DMS153 (cell line): ENCODE measurements at places on chromosomes 6 and 20.

- DNase-seq, result no peak
Observed at GRCh38 chr20:21633829-21634228, 71.6 kb upstream of the PAX1 start.

DNA sequence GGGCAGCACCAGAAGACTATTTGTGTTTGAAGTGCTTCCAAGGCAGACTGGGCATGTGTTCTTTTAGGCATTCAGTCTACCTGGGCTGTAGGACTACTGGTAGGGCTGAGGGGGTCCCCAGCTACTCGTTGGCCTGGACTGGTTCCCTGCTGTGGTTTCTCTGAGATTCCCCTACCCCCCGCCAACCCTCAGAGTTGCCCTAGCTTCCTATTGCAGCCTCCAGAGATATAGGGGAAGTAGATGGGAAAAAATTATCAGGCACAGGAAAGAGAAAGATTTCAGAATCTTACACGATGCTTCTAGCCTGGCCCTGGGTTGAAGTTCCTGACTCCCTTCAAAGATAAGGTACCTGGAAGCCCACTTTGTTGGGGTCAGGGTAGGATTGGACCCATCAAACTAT lies 22.5 kb downstream of the BRPF3 start:
- DNase-seq, result no peak

DNA sequence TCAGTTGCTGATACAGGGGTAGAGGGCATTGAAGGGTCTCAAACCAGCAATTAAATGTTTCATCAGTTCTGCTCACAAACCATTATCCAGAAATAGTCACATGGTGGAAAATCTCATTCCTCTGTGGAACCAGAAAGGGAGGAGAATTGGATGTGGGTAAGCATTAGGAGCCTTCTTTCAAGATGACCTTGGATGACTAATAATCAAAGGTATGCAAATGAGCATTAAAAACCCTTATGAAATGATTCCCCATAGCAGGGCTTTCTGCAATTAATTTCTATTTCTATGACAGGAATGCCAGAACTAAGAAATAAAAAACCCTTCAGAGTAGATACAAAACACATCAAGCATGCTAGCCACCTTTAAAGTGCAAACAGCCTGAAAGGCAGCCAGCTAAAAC lies 37.4 kb upstream of the HCRTR2 start:
- no peak for DNase-seq

DNA sequence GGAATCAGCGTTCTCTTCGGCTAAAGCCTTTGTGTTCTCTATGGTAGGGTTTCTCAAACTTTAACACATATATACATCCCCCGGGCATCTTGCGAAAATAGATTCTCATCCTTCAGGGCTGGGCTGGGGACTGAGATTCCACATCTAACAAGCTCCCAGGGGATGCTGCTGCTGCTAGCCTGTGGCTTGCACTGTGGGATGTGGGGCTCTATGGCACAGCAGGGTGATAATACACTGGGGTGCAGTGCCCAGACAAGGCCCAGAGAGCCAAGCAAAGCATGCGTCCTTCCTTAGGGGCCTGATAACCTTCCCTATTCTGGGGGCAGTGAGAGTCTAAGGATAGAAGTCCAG lies 102.0 kb downstream of the LAMP5 start:
- no peak for DNase-seq

GRCh38 chr6:41492261-41492891 lies 53.8 kb upstream of the FOXP4 start:
- DNase-seq, result no peak

GRCh38 chr6:16654701-16655100 lies 106.6 kb downstream of the ATXN1 start:
- no peak for DNase-seq

DNA sequence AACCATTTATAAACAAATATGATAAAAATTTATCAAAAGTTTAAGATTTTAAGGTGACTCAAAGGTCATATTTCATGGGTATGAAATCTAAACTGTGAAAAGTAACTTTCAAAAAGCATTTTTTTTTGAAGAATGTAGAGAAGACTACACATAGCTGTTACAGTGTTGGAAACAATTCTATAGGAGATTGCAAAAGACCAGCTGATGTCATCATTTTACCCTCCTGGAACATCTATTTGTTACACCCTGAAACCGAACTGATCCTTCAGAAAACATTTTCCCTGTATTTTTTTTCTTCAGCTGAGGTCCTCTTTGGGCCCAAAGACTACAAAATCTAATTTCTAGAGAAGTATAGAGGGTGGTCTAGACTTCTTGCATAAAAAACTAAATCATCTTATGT lies 297.5 kb upstream of the FERMT1 start:
- no peak for DNase-seq

DNA sequence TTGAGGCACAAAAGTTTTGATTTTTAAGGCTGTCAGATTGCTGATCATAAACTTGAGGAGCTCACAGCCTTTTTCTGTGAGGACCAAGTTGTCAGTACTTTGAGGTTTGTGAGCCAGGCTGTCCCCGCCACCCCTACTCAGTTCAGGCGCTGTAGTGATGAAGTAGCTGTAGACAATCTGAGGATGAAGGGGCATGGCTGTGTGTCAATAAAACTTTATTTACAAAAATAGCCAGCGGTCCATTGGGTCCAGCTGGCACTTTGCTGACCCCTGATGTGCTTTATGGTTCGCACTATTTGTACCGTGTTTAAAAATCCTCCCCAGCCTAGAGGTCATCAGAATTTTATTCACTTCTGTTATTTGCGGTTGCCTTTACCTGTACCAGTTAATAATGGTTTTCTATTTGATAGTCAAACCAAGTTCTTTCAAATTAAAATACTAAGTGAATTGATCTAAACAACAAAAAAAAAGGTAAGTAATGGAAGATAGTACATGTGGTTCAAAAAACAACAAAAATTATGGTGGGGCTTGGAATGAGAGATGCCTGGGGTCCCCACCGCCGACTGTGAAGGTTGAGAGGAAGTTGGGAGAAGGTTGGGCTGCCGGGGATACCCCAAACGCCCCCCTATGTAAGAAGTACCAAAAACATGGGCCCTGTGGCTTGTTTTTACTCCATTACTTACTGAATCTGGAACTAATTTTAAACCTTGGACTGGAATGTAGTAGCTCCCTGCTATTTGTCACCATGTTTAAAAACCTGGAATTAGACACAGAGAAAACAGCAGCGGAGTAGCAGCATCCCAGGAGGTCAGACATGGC lies 123.6 kb downstream of the SYCP2 start:
- no peak for DNase-seq

DNA sequence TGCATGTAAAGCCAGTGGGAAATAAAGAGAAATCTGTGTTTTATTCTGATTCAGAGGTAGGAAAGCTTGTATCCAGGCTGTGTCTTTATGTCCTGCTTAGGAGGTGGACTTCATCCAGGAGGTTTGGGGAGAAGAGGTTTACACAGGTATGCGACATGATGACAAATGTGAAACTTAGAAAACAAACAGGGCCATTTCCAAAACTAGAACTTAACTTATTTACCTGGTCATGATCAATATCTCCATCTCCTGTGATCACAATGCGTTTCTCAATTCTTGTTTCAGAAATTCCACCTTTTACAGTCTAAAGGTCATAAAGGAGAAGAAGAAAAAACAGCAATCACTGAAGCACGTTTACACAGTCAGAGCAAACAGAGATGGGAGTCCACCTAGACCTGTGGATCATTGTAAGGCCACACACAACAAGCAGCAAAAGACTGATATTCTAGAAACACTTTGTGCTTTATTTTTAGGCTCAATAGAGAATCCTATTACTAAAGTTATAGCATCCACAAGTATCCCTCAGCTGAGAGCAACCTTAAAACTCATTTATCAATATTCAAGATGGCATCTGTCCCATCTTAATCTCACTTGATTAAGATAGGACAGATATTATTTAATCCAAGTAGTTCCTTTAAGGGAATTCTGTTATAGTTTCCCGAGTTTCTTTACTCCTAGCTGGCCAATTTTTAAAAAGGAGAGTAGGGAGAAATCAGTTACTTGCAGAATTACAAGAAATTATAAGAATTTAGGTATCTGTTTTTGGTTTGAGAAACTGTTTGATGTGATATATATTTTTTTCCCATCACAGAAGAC lies 36.4 kb downstream of the SMLR1 start:
- DNase-seq, result no peak

GRCh38 chr6:83169511-83169910 lies 23.6 kb downstream of the PGM3 start:
- no peak for DNase-seq

DNA sequence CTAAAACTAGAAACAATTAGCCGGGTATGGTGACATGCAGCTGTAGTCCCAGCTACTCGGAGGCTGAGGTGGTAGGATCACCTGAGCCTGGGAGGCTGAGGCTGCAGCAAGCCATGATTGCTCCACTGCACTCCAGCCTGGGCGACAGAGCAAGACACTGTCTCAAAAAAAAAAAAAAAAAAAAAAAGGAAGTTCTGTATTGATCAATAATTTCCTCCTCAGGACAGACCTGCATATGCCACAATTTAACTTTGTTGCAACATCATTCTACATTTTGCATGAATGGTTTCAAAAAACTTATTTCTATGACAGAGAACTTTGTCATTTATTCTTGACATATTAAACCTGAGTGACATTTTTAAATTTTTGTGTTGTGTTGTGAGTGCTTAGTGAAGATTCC lies 5.5 kb downstream of the DNAJC5 start:
- DNase-seq, result no peak

GRCh38 chr6:154202339-154202738 lies 154.3 kb downstream of the IPCEF1 start:
- DNase-seq, result no peak

DNA sequence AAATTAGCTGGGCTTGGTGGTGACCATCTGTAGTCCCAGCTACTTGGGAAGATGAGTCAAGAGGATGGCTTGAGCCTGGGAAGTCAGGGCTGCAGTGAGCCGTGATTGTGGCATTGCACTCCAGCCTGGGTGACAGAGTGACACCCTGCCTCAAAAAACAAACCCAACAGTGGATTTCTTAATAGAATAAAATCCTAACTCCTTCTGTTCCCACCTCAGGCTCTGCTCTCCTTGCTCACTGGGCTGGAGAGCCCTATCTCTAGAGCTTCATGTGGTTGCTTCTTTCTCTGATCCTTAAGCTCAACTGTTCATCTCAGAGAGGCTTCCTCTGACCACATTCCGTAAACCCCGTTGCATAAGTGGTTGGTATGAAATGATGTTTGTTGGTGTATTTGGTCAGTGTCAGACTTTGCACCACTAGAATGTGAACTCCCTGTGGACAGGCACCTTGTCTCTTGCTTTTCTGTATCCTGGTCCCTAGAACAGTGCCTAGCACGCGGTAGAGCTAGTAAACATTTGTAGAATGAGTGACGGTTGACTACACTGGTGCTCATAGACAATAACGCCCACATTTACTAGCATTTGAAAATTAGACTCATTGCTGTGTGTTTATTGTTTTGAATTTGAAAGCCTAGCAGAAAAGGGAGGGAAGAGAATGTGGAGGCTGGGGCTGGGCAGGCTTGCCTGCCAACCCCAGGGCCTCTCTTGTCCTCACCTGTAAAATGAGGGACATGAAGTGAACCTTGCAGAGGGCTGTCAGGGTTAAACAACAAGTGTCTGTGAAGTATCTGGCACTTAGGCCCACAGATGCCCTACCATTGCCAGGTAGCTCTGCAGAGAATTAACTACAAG lies 4.2 kb downstream of the MAPRE1 start:
- DNase-seq, result no peak

GRCh38 chr6:31525553-31525931 lies 3.2 kb upstream of the MCCD1 start:
- DNase-seq, result no peak

- peak; percentile 14 for DNase-seq
Observed at GRCh38 chr6:110560239-110561007, 84.0 kb upstream of the SLC22A16 start.

GRCh38 chr6:108364470-108364869 lies 69.6 kb downstream of the AFG1L start:
- no peak for DNase-seq

DNA sequence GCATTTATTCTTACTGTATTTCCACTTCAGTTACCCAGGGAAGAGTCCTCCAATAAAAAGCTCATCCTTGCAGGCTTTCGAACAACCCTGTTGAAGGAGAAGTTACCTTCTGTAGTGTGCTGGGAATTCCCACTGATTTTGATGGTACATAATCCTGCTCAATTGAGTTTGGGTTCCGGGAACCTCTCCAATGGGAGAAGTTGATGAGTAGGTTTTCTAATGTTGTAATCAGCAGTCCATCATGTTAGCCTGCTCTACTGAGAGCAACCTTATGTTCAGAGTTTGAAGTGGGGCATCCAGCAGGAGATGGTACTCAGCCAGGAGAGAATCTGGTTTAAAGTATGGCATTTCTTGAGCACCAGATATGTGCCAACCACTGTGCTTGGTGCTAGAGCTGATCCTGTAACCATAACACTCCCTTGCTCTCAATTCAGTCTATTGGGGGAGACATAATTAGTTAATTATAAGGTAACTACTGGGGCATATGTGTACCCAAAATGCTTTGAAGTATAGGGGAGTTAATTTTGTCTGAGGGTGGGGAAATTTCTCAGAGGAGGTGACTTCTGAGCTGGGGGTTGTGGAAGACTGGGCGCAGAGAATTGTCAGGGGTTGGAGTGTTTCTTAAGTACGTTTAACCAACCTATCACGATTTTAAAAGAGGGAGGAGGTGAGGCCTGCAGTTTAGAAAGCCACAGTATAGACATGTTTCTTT lies 2.1 kb downstream of the TOP1 start:
- no peak for DNase-seq

DNA sequence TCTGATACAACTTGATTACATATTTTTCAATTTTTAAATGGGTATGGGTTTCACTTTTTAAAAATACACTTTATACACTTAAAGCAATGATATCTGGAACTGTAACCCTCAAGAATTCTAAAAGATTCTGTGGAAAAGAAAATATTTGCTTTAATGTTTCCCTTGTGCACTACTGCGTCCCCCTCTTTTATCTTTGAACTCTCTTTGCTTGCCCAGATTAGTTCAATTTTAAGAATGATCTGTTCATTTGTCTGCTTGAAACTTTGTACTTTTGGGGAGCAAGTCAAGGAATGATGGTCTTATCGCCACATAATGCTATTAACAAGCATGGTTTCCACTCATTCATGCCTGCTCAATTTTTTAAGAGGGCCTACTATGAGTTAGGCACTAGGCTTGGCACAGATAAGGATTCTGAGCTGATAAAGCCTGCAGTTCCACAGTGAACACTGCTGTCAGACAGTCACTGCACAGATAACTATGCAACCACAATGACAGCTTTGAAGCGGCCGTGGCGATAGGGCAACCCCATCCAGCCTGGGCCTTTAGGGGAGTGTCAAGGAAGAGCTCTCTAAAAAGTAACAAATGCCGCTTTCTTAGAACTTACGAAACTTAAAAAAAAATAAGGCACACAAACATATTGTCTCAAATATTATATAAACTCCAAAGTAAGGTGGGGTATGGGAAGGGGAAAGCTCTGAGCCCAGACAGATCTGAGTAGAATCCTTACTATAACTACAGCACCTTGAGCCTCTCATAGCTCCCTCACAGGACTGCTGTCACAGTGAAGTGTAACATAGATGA lies 29.7 kb downstream of the FYN start:
- DNase-seq, result no peak
